Chondrocyte (in vitro differentiated cells): ENCODE measurements at places on chromosomes 6 and 20.

GRCh38 chr6:31970604-31971271 is 1.2 kb downstream of the DXO start:
- H3K4me3 ChIP-seq, result peak overlapping the region; percentile 96
- peaks cover 18% of the 10 kb centered on the region for H3K36me3 ChIP-seq
- no peaks in the 10 kb centered on the region for H3K27me3 ChIP-seq
- peaks cover 36% of the 10 kb centered on the region for H3K4me1 ChIP-seq
- peak overlapping the region; percentile 100 for H3K27ac ChIP-seq

DNA sequence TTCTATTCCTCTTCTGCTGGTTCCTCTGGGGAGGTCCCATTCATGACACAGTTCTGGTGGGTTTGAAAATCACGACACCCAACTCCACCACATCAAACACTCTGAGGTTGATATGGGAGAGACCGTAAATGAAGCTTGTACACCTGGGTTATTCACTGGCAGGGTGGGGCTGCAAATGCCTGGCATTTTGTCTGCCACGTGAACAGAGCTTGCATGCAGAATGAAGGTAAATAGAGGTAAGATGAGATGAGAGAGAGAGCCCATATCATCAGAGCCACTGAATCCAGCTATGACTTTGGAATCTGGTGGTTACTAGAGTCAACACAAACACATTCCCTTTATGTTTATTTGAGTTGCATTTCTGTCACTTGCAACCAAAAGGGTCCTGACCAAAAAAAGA is 97.4 kb downstream of the BANF2 start:
- peaks cover 5% of the 10 kb centered on the region for H3K36me3 ChIP-seq
- no peak overlapping the region for H3K4me3 ChIP-seq
- DNase-seq, result no peak
- H3K4me1 ChIP-seq, result peaks cover 20% of the 10 kb centered on the region
- H3K27me3 ChIP-seq, result no peaks in the 10 kb centered on the region
- H3K27ac ChIP-seq, result peak overlapping the region; percentile 22

GRCh38 chr20:35616465-35617396 is 1.1 kb downstream of the SPAG4 start:
- no peak for DNase-seq
- H3K4me1 ChIP-seq, result peaks cover 34% of the 10 kb centered on the region
- H3K36me3 ChIP-seq, result peaks cover 2% of the 10 kb centered on the region

DNA sequence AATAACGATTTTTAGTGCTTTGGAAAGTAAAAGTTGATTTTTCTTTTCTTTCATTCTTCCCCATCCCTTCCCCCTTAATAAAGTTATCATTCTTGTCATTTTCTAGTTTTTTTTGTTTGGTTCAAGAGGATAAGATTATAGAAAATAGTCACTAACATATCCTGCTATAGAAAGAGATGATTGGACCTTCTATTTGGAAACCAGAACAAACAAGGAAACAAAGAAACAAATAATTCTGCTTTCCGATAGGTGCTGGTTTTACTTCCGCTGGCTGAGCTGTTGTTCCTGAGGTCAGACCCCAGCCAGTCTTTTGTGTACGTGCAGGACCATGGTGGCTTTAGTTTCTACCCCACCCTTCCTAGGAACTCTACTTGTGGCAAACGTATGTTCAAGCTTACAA is at the start of gene CDH26:
Gene CDH26 (plus strand): TSS at position 301 of the 400 bp plus-strand sequence. CDS start 304 bp downstream, outside the sequence.
- no peaks in the 10 kb centered on the region for H3K4me1 ChIP-seq
- no peak for DNase-seq
- no peak within 1 kb of the TSS for H3K4me3 ChIP-seq

DNA sequence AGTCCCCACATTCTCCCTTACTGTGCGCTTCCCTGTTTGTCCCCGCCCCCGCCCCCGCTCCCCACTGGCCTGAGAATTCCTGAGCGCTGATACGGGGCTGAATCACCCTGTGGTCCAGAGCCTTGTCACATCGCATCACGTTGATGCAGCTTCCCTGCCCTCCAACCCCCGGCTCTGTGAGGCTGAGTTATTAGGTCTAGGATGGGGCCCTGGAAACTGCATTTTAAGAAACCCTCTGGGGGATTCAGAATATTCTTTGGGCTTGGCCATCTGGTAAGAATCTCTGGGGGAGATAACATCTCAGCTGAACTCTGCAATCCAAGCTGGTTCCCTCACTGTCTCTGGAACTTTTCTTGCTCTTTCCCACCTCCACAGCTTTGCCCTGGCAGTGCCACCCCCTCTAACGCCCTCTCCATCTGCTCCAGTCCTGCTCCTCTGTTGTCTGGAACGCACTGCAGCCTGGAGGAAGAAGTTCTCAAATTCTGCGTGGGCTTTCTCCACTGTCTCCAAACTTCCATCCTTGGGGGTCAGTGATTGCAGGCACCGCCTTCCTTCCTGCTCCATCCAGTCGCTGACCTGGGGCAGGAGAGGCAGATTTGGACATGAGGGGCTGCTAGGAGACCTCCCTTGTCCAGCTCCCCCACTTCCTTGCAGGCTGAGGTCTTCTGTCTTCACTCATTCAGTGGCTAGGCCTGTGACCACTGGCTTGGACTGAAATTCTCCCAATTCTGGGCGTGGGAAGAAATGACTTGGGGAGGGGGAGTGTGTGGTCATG is 42.6 kb downstream of the KIAA1755 start:
- peak; percentile 54 for DNase-seq
- H3K4me1 ChIP-seq, result peaks cover 28% of the 10 kb centered on the region
- H3K27ac ChIP-seq, result peak overlapping the region; percentile 85
- H3K27me3 ChIP-seq, result no peaks in the 10 kb centered on the region
- no peaks in the 10 kb centered on the region for H3K36me3 ChIP-seq

GRCh38 chr6:13012977-13013680 is 296.6 kb downstream of the PHACTR1 start:
- peaks cover 74% of the 10 kb centered on the region for H3K27me3 ChIP-seq
- no peaks in the 10 kb centered on the region for H3K36me3 ChIP-seq
- H3K27ac ChIP-seq, result no peak overlapping the region
- peak; percentile 67 for DNase-seq
- H3K4me1 ChIP-seq, result peaks cover 17% of the 10 kb centered on the region
- peak overlapping the region; percentile 74 for H3K4me3 ChIP-seq

DNA sequence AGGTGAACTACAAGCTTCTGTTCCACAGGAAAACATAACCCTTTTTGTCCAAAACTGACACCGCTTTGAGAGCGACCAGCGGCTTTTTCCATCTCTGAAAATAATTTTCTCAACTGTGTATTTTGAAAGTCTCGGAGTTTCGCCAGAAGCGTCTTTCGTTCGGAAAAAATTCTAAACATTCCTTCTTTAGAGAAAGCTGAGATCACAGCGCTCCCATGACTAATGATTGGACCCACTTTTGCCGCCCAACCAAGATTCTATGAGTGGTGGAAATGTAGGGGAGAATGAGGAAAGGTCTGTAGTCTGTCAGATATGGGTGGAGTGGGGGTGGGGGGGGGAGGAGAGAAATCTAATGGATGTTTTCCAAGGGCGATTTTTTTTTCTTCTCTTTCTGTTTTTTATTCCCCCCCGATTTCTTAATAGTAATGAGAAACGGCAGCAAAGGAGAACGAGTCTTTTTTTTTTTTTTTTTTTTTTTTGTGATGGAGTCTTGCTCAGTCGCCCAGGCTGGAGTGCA is 189.3 kb downstream of the TRIM27 start:
- peaks cover 9% of the 10 kb centered on the region for H3K36me3 ChIP-seq
- no peak for DNase-seq
- H3K27ac ChIP-seq, result no peak overlapping the region

GRCh38 chr6:44704240-44705150 is 317.0 kb downstream of the CDC5L start:
- no peak for DNase-seq
- no peaks in the 10 kb centered on the region for H3K36me3 ChIP-seq
- no peaks in the 10 kb centered on the region for H3K27me3 ChIP-seq
- H3K4me1 ChIP-seq, result no peaks in the 10 kb centered on the region

- DNase-seq, result no peak
- no peaks in the 10 kb centered on the region for H3K36me3 ChIP-seq
- H3K27ac ChIP-seq, result no peak overlapping the region
These were observed 131.0 kb upstream of the PHACTR1 start for GRCh38 chr6:12585497-12585958.

GRCh38 chr20:50460608-50461267 is 49.4 kb upstream of the PTPN1 start:
- H3K4me3 ChIP-seq, result no peak overlapping the region
- no peak for DNase-seq
- H3K36me3 ChIP-seq, result no peaks in the 10 kb centered on the region
- peaks cover 25% of the 10 kb centered on the region for H3K4me1 ChIP-seq
- H3K27me3 ChIP-seq, result no peaks in the 10 kb centered on the region

DNA sequence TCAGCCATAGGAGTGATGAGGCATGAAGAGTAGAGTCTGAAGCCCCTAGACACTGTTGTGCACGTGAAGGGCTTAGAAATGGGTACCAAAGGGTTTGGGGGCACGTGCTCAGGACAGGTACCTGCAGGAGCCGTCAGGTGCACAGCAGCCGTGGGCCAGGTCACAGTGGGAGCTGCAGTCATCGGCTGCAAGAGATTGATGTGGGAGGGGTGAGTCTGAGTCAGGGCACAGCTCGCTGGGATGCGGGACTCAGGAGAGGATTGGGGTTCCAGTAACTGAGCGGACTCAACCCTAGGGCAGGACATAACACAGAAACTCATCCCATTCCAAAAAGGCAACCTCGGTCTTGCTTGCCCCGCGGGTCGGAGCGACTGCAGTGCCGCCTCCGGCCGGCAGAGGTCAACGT is 1.1 kb downstream of the DLK2 start:
- no peak overlapping the region for H3K27ac ChIP-seq
- no peak for DNase-seq
- H3K4me1 ChIP-seq, result peaks cover 22% of the 10 kb centered on the region
- peaks cover 10% of the 10 kb centered on the region for H3K36me3 ChIP-seq
- H3K4me3 ChIP-seq, result peak overlapping the region; percentile 75

- H3K27me3 ChIP-seq, result peaks cover 3% of the 10 kb centered on the region
- no peak overlapping the region for H3K4me3 ChIP-seq
- H3K36me3 ChIP-seq, result no peaks in the 10 kb centered on the region
- peaks cover 4% of the 10 kb centered on the region for H3K4me1 ChIP-seq
These were observed 511.9 kb downstream of the KIF16B start for GRCh38 chr20:16061351-16061750.

- peaks cover 33% of the 10 kb centered on the region for H3K4me1 ChIP-seq
- no peak overlapping the region for H3K27ac ChIP-seq
- H3K27me3 ChIP-seq, result no peaks in the 10 kb centered on the region
These were observed 28.8 kb upstream of the CCND3 start for GRCh38 chr6:41970436-41970846.

DNA sequence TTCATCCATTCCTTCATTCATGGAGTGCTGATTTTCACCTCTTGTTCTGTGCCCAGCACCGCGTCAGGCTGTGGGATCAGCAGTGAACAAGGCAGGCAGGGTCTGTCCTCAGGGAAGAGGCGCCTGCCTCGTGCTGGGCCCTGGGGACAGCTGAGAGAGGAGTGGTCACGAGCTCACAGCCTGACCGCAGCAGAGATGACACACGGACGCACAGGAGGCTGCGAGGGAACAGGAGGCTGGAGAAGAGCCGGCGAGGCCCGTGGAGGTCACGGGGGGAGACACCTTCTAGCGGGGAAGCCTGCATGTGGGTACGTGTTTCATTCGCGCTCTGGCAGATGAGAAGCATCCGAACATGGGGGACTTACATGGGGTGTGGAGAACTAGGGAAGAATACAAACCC is 27.5 kb downstream of the PXDC1 start:
- no peaks in the 10 kb centered on the region for H3K27me3 ChIP-seq
- H3K36me3 ChIP-seq, result peaks cover 48% of the 10 kb centered on the region
- H3K27ac ChIP-seq, result peak overlapping the region; percentile 94
- H3K4me1 ChIP-seq, result peaks cover 83% of the 10 kb centered on the region

- peak overlapping the region; percentile 78 for H3K27ac ChIP-seq
- no peaks in the 10 kb centered on the region for H3K27me3 ChIP-seq
- H3K36me3 ChIP-seq, result peaks cover 3% of the 10 kb centered on the region
- H3K4me1 ChIP-seq, result peaks cover 47% of the 10 kb centered on the region
- DNase-seq, result no peak
These were observed 5.5 kb downstream of the RWDD2A start for GRCh38 chr6:83198486-83199172.

- no peak overlapping the region for H3K4me3 ChIP-seq
- peaks cover 35% of the 10 kb centered on the region for H3K4me1 ChIP-seq
- peaks cover 10% of the 10 kb centered on the region for H3K36me3 ChIP-seq
- H3K27ac ChIP-seq, result no peak overlapping the region
- H3K27me3 ChIP-seq, result no peaks in the 10 kb centered on the region
These were observed 12.5 kb downstream of the TFAP2B start for GRCh38 chr6:50831186-50831585.
